ENCODE measurements at places on chromosomes 5 and 9. TPM values are rescaled to one million over a fixed set of nuclear protein-coding genes. Genes with fewer than 3 reads are reported as not detected.
A peak's percentile ranks its signal among the peaks of the same experiment; 100 is the strongest.

Gene CSF1R
- 0.25 TPM for polyA plus RNA-seq

Gene PCDH1
- 0.08 TPM for polyA plus RNA-seq

Gene SPATA31A3
- not detected for polyA plus RNA-seq

Gene STPG3
- polyA plus RNA-seq = not detected

Gene AMBP
- polyA plus RNA-seq = 0.18 TPM

Gene RGP1
- 18.6 TPM for polyA plus RNA-seq

Gene COL27A1
- 6.8 TPM for polyA plus RNA-seq

DNA sequence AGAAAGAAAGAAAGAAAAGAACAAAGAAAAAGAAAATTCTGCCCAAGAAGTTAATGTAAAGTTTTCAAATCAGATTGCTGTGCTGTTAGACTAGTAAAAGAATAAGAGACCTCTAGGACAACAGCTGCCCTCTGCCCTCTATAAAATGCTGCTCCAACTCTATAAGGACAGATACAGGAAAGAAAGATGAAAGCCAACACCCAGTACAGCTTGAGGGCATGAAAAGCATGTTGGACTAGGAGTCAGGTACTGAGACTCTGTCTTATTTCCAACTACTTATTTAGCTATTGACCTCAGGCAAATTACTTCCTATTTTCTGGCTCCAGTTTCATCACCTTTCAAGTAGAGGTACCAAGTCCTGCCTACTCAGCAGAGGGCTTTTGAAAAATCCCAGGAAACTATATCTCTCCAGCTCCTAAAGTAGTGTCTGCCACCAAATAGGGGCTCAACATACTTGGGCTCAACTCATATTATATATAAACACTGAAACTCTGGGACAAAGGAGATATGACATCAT lies 5.7 kb downstream of the HBEGF start:
- no peak overlapping the region for H3K4me3 ChIP-seq
- no peaks in the 10 kb centered on the region for H3K36me3 ChIP-seq
- H3K27me3 ChIP-seq = no peaks in the 10 kb centered on the region
- DNase-seq = no peak

DNA sequence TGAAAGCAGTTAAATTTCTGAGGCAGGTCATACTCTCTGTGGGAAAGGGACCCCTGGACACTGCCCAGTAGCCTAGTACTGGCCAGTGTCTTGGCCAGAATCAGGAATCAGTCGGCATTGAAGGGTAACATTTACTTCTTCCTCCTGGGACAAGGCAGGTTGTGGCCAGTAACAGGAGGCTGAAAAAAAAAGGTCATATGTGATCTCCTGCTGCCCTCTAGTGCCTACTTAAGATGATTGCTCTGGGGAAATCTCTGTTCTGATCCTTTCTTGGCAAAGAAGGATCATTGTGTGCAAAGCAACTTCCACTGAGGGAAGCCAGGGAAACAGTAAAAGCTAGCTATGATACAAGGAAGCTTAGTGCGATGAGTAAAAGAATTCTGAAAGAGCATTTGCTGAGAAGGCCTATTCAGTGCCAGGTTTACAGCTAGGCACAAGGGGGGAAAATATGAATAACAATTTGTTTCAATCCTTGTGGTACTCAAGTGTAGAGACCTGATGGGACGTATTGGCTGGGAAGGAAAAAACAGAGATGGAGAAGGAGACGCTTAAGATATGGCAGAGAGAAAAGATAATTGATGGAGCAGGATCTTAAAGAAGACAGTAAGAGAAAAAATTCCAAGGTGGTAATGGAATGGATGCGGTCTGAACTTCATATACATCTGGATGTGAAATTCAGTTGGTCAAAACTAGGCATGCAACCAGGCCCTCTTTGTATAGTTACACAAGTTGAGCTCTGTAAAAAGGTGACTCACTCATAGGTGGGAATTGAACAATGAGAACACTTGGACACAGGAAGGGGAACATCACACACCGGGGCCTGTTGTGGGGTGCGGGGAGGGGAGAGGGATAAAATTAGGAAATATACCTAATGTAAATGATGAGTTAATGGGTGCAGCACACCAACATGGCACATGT lies 25.8 kb upstream of the TRIM32 start:
- no peaks in the 10 kb centered on the region for H3K36me3 ChIP-seq
- peak; percentile 53 for DNase-seq
- no peak overlapping the region for H3K27ac ChIP-seq

- no peaks in the 10 kb centered on the region for H3K4me1 ChIP-seq
- no peak overlapping the region for H3K4me3 ChIP-seq
- H3K27ac ChIP-seq = no peak overlapping the region
- H3K36me3 ChIP-seq = no peaks in the 10 kb centered on the region
- DNase-seq = no peak
Observed at GRCh38 chr5:135670588-135670987, 91.8 kb upstream of the CXCL14 start.

- H3K27ac ChIP-seq = no peak overlapping the region
- H3K27me3 ChIP-seq = no peaks in the 10 kb centered on the region
- H3K4me3 ChIP-seq = no peak overlapping the region
- no peak for DNase-seq
- no peaks in the 10 kb centered on the region for H3K36me3 ChIP-seq
- no peaks in the 10 kb centered on the region for H3K4me1 ChIP-seq
Observed at GRCh38 chr9:6171667-6172066, 43.9 kb upstream of the IL33 start.

- no peak for DNase-seq
- H3K4me1 ChIP-seq = peaks cover 6% of the 10 kb centered on the region
- H3K4me3 ChIP-seq = no peak overlapping the region
- H3K27ac ChIP-seq = no peak overlapping the region
- H3K36me3 ChIP-seq = no peaks in the 10 kb centered on the region
Observed at GRCh38 chr9:20753761-20754160, 69.7 kb downstream of the FOCAD start.

- H3K36me3 ChIP-seq = no peaks in the 10 kb centered on the region
- DNase-seq = no peak
- H3K27me3 ChIP-seq = no peaks in the 10 kb centered on the region
Observed at GRCh38 chr9:4167728-4168127, 132.1 kb downstream of the GLIS3 start.

- H3K4me1 ChIP-seq = no peaks in the 10 kb centered on the region
- no peaks in the 10 kb centered on the region for H3K36me3 ChIP-seq
- peak; percentile 35 for DNase-seq
- H3K27ac ChIP-seq = no peak overlapping the region
Observed at GRCh38 chr9:110217656-110218099, 9.7 kb upstream of the C9orf152 start.

DNA sequence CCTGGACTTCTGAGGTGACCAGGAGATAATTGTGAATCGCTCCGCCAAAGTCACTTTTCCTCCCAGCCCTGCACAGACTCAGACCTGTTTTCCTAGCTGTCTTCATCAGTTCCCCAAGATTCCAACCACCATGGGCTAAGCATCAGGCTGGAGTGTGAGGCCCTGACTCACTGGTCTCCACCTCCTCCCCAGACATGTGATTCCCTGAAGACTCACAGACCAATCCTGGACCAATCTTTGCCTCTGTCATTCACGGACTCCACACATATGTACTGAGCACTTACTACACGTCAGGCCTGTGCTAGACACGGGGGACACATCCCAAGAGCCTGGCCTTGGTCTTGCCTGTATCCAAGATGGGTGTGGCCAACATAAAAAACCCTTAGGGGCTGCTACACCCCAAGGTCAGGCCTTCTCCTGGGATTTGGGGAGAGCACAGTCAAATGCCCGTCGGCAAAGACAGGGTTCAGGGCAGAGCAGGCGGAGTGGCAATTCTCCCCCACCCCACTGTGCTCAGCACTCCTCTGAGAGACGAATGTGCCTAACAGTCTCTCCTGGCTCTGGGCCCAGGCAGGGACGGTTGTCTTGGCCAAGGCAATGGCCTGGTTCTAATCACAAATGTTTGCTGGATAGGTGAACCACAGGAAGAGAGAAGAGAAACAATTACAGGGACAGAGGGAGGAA lies 11.9 kb downstream of the EEIG1 start:
- no peaks in the 10 kb centered on the region for H3K27me3 ChIP-seq
- H3K36me3 ChIP-seq = no peaks in the 10 kb centered on the region
- H3K27ac ChIP-seq = peak overlapping the region; percentile 91
- H3K4me3 ChIP-seq = no peak overlapping the region
- DNase-seq = peak; percentile 51

DNA sequence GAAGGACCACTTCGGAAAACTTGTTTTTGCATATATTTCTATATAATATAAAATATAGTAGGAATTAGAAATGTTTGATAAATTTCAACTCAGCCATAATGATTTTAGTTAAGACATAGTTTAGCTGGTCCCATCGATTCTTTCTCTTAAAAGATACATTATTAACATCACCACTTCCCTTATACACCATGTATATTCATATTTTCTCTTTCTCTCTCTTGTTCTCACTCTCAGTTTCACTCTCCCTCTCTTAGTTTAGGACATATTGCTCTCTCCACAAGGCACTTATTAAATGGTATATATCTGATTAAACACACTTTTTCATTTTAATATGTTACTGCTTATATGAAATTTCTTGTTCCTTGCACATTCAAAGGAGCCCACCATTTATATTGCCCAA lies 90.1 kb upstream of the RASEF start:
- H3K27ac ChIP-seq = no peak overlapping the region
- DNase-seq = no peak
- H3K4me1 ChIP-seq = no peaks in the 10 kb centered on the region
- H3K4me3 ChIP-seq = no peak overlapping the region
- no peaks in the 10 kb centered on the region for H3K36me3 ChIP-seq

- no peak for DNase-seq
- H3K27me3 ChIP-seq = no peaks in the 10 kb centered on the region
- no peak overlapping the region for H3K27ac ChIP-seq
- no peaks in the 10 kb centered on the region for H3K36me3 ChIP-seq
- no peak overlapping the region for H3K4me3 ChIP-seq
Observed at GRCh38 chr5:125053179-125053578, 306.7 kb upstream of the ZNF608 start.

DNA sequence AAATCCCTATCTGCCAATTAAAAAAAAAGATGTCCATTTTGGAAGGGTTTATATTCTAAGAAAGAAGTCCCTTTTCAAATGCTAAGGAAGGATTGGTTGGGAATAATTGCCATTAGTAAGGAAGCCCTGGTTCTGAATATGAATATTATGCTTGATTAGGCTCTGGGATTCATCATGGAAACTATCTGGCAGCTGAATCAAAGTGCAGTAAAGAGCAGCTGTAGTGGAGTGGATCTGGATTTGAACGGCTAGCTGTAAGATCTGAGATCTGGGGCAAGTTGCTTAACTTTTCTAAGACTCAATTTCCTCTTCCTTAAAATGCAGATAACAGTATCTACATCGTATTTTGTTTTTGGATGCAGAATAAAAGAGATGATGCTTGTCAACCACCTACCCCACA lies 10.5 kb downstream of the IL12B start:
- H3K36me3 ChIP-seq = no peaks in the 10 kb centered on the region
- no peaks in the 10 kb centered on the region for H3K4me1 ChIP-seq
- no peak overlapping the region for H3K4me3 ChIP-seq
- H3K27me3 ChIP-seq = peaks cover 4% of the 10 kb centered on the region
- peak; percentile 50 for DNase-seq

DNA sequence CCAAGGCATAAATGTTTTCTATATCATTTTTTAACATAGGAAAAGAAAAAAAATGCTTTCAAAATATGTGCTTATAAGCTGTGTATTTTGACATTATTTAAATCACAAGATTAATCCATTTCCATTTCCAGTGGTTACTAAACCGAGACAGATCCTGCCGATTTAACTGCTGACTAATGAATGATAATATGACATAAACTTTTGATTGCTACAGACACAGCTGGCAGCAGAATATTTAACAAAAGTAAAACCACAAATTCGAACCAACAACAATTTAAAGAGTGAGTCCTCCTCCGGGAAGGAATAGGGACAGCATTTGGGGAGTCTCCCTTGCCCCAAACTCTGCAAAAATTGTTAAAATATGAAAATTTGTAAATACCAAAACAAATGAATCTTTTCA lies 401.3 kb upstream of the DAB2 start:
- no peaks in the 10 kb centered on the region for H3K36me3 ChIP-seq
- H3K4me3 ChIP-seq = no peak overlapping the region
- no peak for DNase-seq
- H3K27me3 ChIP-seq = no peaks in the 10 kb centered on the region

GRCh38 chr9:4421847-4422246 lies 68.4 kb upstream of the SLC1A1 start:
- no peak overlapping the region for H3K4me3 ChIP-seq
- DNase-seq = no peak
- no peak overlapping the region for H3K27ac ChIP-seq
- H3K4me1 ChIP-seq = no peaks in the 10 kb centered on the region
